ENCODE measurements at places on chromosomes 16 and 17.

DNA sequence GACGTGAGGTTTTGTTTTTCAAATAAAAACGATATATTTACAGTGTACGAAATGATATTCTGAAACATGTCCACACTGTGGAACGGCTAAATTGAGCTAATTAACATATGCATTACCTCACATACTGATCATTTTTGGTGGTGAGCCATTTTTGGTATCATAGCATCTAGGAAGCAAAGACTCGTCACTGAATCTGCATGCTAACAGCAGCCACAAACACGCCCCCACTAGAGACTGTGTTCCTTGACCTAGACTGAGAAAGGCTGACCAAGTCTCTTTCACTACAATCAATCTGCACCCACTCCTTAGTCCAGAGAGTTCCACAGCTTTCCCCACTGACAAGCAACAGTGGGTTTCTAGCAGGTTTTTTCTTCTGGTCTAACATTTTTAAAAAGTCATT lies 29.5 kb downstream of the NPLOC4 start:
- DNase-seq, result no peak

DNA sequence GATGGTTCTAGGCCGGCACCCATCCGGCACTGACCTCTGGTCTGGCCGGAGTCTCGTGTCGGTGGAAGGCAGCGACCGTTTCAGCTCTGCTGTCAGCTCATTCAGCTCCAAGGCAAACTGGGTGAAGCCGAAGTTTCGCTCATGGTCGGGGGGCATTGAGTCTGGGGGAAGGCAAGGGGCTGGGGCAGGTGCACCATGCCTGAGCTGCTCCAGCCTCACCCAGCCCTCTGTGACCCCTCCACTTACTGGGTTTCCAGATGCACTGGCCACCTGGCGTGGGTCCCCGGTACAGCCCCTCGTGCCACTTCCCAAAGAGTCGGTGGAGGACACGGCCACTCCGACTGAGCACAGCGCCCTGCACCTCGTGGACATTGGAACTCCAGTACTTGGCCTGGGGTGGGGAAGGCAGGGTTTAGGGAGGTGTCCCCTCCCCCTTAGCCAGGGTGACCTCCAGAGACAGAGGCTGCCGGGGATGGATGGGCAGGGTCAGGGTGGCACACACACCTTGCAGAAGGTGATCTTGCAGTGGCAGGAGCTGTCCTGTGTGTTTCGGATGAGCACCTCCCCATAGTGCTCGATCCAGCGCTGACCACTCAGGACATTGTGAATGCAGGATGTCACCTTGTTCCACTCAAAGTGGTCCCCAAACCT lies 12.6 kb downstream of the OSBPL7 start:
- DNase-seq, result no peak

DNA sequence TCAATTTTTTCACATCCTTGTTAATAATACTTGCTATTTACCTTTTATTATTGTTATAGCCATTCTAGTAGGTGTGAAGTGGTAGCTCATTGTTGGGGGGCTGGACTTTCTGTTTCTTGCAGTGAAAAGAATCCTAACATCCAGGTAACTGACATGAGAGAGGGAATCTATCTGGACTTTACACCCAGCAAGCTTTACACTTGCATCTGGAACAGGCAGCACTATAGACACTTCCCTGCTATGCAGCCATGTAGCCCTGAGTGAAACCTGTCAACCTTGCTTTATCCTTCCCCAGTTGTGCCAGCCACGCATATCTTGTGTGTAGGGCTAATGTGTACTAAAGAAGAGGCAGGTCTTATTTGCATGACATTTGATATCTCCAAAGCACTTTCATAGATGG lies 16.9 kb upstream of the ABCC12 start:
- DNase-seq, result no peak

DNA sequence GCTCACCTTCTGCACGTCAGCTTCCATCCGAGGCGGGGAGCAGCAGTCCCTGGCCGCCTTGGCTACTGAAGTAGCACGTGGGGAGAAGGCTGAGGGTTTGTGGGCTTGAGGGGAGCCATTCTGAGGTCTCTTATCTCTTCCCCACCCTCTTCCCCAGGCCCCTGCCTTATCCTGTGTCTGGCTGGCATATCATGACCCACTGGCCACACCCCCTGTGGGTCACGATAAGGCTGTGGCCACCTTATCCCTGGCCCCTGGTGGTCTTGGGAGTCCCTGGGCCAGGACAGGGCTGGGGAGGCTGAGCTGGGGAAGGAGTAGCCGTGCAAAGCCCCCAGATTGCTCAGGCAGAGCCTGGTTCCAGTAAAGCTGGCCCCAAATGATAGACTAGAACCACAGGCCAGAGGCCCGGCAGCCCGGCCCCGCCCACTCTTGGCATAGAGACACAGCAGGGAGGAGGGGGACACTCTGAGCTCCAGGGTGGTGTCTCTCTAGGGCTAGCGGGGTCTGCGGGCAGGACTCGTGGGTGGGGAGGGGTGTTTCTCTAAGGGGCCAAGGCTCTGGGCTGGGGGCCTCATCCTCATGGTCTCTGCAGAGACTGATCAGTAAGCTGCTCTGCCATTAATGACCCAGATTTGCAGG lies 7.6 kb downstream of the SPNS2 start:
- DNase-seq, result no peak

DNA sequence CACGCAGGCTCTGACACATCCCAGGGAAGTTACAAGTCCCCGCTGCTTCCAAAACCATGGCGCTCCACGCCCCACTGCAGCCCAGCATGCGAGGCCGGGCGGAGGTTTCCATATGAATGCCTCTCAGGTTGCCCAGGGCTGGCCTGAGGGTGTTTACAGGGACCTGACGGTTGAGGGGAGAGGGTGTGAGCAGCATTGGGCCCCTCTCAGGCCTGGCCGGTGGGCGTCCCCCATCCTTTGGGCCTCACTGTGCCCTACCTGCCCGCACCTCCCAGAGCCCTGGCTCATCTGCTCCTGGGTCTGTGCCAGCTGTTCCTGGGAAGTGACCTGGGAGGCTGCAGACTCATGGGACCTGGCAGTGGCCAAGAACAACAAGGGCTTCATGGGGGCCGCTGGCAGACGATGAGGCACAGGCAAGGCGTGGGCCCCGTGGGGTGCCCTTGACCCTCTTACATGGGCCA lies 173.5 kb downstream of the C16orf95 start:
- DNase-seq, result no peak

- DNase-seq, result no peak
Measured at GRCh38 chr16:11797957-11798299, 870 bp upstream of the ZC3H7A start.

DNA sequence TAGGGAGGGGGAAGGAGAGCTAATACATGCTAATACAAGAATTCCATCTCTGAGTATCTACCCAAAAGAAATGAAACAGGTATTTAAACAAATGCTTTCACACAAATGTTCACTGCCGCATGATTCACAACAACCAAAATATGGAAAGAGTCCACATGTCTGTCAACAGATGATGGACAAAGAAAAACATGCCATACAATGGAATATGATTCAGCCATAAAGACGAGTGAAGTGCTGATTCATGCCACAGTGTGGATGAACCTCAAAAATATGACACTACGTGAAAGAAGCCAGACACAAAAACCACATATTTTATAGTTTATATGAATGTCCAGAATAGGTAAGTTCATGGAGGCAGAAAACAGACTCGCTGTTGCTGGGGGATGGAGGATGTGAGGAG lies 321.4 kb downstream of the FOXL1 start:
- no peak for DNase-seq

- DNase-seq, result no peak
Measured at GRCh38 chr16:71441348-71442050, 355 bp downstream of the TLE7 start.

- no peak for DNase-seq
Measured at GRCh38 chr17:68924793-68925720, 30.1 kb downstream of the ABCA8 start.

DNA sequence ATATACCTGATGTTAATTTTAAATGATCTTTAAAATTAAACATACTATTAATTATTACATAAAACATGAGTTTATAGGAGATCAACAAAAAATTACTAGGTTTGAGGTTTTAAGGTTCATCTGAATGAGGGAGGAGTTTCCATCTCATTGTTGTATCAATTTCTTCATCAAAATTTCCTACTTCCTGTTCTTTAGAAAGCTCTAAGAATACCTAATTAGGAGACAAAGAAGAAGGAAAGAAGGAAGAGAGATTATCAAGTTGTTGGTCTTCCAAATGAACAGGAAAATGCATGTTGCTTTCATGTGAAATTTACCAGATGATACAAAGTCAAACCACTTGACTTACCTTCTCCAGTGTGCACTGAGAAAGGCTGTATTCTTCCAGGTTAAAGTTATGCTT lies 18.1 kb upstream of the ABCA9 start:
- no peak for DNase-seq

DNA sequence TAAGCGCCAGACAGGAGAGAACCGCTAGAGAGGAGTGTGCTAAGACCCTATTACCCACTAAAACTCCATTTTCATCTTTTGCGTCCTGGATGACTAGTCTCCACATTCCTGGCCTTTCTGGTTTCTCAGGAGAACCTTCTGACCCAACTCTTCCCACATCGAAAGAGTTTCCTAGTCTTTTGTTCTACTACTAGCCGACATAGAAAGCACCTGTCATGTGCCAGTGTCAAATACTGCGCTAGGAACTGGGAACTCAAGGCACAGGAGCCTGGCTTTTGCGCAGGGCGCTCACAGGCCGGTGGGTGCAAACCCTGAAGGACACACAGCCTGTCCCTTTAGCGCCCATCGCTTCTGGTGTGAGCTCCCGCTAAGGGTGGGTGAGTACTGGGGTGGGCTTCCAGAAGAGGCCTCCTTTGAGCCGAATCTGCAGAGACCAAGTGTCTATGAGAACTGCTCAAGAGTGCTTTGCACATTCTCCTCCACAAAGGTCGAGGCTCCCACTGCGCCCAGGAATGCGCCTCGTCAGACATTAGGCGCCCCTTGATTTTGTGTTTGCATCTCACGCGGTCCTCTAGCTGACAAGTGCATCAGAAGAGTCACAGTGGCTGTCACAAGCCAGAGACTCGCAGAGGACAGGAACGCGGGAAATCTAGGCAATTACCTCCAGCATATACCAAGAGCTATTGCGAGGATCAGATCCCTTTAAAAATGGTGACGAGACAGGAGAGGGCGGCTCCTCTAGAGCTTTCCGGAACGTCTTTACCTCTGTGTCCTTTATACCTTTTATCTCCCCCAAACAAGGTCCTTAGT lies 2.0 kb upstream of the PSMB3 start:
- DNase-seq, result no peak

- DNase-seq, result peak; percentile 44
Measured at GRCh38 chr16:30041841-30042240, 10.8 kb upstream of the TLCD3B start.

DNA sequence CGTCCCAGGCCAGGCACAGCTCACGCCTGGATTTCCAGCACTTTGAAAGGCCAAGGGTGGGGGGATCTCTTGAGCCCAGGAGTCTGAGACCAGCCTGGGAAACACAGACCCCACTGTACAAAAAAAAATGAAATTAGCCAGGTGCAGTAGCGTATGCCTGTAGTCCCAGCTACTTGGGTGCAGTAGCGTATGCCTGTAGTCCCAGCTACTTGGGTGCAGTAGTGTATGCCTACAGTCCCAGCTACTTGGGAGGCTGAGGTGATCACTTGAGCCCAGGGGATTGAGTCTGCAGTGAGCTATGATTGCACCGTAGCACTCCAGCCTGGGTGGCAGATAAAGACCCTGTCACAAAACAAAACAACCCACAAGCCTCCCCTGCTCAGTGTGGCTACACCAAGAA lies 27.0 kb upstream of the SLC25A19 start:
- DNase-seq, result no peak

Measured in NCI-H446 (cell line).